ENCODE measurements at places on chromosomes 12 and 14. TPM values are rescaled to one million over a fixed set of nuclear protein-coding genes. Genes with fewer than 3 reads are reported as not detected.
A peak's percentile ranks its signal among the peaks of the same experiment; 100 is the strongest.

DNA sequence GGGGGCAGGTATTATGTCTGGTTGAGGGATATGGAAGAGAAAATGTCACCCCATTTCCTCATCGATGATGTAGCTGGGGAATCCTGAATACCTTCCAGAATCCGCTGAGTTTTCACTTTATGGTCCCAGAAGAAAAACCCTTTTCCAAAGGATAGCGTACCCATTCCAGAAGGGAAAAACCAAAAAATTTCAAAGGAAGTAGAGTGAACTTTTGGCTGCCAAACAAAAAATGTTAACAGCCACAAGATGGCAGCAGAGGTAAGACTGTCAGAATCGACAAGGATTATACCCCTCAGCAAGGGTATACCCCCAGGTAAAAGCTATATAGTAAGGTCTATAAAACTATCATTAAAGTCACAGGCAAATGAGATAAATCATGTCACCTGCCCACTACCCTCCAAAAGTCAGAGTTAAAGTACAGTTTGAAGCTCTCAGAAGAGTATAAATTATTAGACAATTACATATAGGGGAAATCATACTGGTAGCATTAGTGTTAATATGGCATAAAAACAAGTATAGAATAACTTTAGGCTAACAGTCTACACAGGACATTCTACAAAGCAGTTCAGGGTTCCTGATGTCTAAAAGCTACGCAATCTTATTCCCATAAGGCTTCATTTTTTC, 18.0 kb downstream of the ACIN1 start:
- peaks cover 33% of the 10 kb centered on the region for H3K4me1 ChIP-seq
- H3K4me3 ChIP-seq, result no peak overlapping the region
- H3K36me3 ChIP-seq, result peaks cover 90% of the 10 kb centered on the region
- DNase-seq, result no peak
- peak overlapping the region; percentile 87 for H3K27ac ChIP-seq

GRCh38 chr14:77260631-77261030, 10.4 kb downstream of the NGB start:
- no peak overlapping the region for H3K4me3 ChIP-seq
- H3K27ac ChIP-seq, result no peak overlapping the region
- no peak for DNase-seq
- H3K36me3 ChIP-seq, result no peaks in the 10 kb centered on the region
- H3K27me3 ChIP-seq, result no peaks in the 10 kb centered on the region

Gene OVCH1
- not detected for total RNA-seq

DNA sequence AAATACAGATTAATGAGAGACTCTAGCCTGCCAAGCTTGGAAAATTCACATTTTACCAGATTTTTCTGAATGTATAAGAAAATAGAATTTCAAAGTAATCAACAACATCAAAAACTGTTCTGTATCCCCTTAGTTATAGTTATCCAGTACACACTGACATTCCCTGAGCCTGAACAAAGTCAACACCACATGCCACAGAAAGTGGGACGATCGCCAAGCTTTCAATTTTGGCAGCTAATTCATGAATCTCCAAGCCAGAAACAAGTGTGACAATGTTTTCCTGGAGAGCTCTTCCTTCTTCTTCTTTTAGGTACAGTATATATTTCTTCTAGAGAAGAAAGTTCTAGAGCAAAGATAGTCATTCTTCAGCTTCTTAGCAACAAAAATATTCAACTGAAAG, 290.2 kb downstream of the PRKD1 start:
- no peak for DNase-seq
- peaks cover 8% of the 10 kb centered on the region for H3K4me1 ChIP-seq
- H3K27me3 ChIP-seq, result no peaks in the 10 kb centered on the region
- H3K27ac ChIP-seq, result no peak overlapping the region

- H3K4me1 ChIP-seq, result no peaks in the 10 kb centered on the region
- no peak overlapping the region for H3K27ac ChIP-seq
- no peaks in the 10 kb centered on the region for H3K36me3 ChIP-seq
- no peak for DNase-seq
These were observed 128.1 kb downstream of the SLC25A47 start for GRCh38 chr14:100451264-100451663.

DNA sequence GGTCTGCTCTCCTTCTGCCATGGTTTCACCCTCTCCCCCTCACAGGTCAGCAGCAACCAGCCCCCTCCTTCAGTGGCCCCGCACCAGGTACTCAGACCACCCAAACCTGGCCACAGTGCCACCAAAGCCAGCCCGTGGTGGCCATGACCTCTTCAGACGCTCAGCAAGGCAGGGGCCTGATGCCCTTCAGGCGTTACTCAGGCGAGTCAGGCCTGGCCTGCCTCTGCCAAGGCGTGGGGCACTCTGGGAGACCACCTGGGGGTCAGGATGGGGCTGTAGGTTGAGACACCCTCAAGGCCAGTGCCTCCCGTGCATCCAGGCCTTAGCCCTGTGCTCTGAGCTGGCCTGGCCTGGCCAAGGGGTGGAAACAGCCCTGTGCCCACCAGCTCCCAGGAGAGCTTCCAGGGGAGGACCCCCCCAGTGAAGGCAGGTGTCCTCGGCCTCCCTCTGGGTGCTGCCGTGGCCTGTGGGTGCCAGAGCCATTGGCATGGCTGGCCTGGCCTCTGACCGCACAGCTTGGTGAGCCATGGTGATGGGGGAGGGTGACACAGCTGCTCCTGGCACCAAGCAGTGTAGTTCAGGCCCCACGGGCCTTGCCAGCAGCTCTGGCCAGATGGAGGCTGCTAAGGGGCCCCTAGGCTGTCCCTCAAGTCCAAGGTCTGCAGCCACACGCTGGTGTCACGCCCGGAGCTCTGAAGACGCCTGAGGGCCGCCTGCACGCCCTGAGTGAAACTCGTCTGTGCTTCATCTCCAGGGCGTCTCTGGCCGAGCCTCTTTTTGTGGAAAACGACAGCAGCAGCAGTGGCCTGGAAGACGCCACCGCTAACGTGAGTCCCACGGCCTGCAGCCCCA, 15.1 kb downstream of the XRCC3 start:
- H3K4me3 ChIP-seq, result no peak overlapping the region
- H3K27me3 ChIP-seq, result no peaks in the 10 kb centered on the region
- H3K27ac ChIP-seq, result peak overlapping the region; percentile 71
- no peaks in the 10 kb centered on the region for H3K36me3 ChIP-seq
- H3K4me1 ChIP-seq, result peaks cover 65% of the 10 kb centered on the region

GRCh38 chr12:21296751-21297406, 37.8 kb downstream of the SLCO1A2 start:
- no peaks in the 10 kb centered on the region for H3K27me3 ChIP-seq
- H3K4me1 ChIP-seq, result no peaks in the 10 kb centered on the region
- no peak overlapping the region for H3K27ac ChIP-seq

Gene ZNF605
- 4.6 TPM for total RNA-seq

Gene SDSL
- total RNA-seq, result 0.98 TPM

- no peaks in the 10 kb centered on the region for H3K36me3 ChIP-seq
- no peaks in the 10 kb centered on the region for H3K27me3 ChIP-seq
- no peaks in the 10 kb centered on the region for H3K4me1 ChIP-seq
- no peak overlapping the region for H3K4me3 ChIP-seq
These were observed 114.9 kb downstream of the ANO2 start for GRCh38 chr12:5830111-5830510.

Gene KLRC4
- total RNA-seq, result not detected

- H3K4me3 ChIP-seq, result no peak overlapping the region
- no peaks in the 10 kb centered on the region for H3K27me3 ChIP-seq
- DNase-seq, result no peak
- H3K27ac ChIP-seq, result no peak overlapping the region
- H3K4me1 ChIP-seq, result no peaks in the 10 kb centered on the region
These were observed 124.8 kb downstream of the NPAS3 start for GRCh38 chr14:33063521-33063920.

DNA sequence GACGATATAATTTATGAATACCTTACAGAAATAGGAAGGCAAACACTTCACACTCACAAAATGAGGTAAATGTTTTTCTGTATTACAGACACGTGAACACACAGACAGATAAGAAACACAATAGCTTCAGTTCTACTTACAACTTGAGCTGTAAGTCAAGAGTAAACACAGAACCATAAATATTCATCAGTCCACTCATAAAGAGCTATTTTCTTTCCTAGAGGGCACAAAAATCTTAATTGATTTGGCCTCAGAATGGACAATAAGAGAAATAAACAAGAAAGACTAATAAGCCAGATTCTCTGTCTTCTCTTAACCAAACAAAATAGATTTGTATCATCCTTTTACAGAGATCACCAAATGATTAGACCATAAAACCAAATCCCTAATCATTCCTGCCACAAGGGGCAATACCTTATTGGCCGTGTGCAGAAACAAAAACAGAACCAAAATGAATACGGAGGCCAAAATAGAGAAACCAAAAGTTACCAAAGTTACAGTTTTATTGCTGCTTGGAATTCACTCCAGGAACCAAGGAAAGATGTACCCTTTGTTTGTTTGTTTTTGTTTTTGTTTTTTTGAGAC, 38.1 kb upstream of the GARIN2 start:
- no peak overlapping the region for H3K27ac ChIP-seq
- H3K4me3 ChIP-seq, result no peak overlapping the region
- DNase-seq, result no peak
- no peaks in the 10 kb centered on the region for H3K4me1 ChIP-seq

DNA sequence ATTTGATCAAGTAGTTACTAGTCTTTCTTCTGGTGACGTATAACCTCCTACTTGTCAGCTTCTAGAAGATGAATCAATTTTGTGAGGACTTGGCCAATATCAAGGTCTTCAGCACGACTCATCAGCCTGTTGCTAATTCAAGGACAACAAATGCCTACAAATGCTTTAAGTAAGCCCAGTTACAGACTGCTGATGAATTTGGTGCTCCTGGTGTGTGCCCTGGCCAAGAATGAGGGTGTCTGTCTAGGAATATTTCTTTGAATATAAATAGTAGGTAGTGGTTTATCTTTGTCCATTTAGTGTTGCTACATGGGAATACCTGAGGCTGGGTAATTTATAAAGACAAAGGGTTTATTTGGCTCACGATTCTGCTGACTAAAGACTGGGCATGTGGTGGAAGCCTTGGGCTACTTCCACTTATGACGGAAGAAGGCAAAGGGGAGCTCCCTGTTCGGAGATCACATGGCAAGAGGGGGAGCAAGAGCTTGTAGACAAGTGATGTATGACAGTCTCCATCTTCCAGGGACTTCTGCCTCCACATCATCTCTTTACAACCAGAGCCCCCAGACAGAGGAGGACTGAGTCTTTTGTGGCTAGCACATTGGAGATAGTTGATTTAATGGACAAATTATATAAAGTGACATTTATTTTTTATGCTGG, 180.2 kb downstream of the CRADD start:
- no peak overlapping the region for H3K27ac ChIP-seq
- H3K4me1 ChIP-seq, result peaks cover 6% of the 10 kb centered on the region
- no peak overlapping the region for H3K4me3 ChIP-seq
- H3K27me3 ChIP-seq, result no peaks in the 10 kb centered on the region
- no peaks in the 10 kb centered on the region for H3K36me3 ChIP-seq
- no peak for DNase-seq

GRCh38 chr14:90970167-90970600, 90.3 kb downstream of the RPS6KA5 start:
- no peak overlapping the region for H3K27ac ChIP-seq
- H3K4me1 ChIP-seq, result no peaks in the 10 kb centered on the region
- H3K36me3 ChIP-seq, result no peaks in the 10 kb centered on the region
- H3K4me3 ChIP-seq, result no peak overlapping the region
- H3K27me3 ChIP-seq, result no peaks in the 10 kb centered on the region

DNA sequence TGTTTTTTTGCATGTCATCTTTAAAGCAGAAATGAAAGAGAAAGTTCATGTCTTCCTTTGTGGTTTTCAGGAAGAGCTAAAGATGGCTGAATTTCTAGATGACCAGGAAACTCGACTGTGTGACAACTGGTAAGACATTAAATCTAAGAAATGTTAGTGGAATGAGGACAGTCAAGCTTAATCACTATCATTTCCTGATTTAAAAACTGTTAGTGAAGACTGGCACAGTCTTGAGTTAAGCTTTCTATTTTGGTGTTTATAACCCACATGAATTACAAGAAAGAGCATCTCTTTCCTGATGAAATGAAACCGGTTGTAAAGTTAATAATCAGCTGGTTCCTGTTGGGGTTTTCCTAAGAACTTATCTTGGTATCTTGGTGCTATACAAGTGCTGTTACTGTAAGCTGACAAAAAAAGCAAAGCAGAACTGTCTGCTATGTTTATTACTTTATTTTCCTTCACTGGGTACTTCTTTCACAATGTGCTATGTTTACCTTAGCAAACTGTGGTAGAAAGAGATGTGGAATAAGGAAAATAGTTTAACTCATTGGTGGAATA, 5.2 kb downstream of the TRAFD1 start:
- peaks cover 19% of the 10 kb centered on the region for H3K4me1 ChIP-seq
- peak overlapping the region; percentile 43 for H3K27ac ChIP-seq
- DNase-seq, result no peak
- no peaks in the 10 kb centered on the region for H3K27me3 ChIP-seq
- no peak overlapping the region for H3K4me3 ChIP-seq

Gene SLC5A8
- total RNA-seq, result not detected

DNA sequence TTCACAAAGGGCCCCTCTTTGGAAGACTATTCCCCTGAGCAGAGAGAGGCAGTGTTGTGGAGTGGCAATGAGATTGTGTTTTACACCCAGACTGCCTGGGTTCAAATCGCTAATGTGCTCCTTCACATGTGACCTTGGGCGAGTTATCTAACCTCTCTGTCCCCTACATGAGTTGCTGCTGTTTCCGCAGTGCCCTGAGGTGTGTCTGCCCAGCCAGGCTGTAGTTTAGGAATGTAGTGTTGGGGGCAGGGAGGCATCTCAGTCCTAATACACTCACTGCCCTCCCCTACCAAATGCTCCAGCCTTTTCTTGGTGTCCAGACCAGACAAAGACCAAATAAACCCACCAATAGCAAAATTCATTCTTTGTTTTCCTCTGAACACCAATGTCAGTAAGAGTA, 78.6 kb downstream of the SLC24A4 start:
- H3K4me3 ChIP-seq, result no peak overlapping the region
- no peaks in the 10 kb centered on the region for H3K27me3 ChIP-seq
- no peak overlapping the region for H3K27ac ChIP-seq
- DNase-seq, result no peak

Gene CMA1
- total RNA-seq, result 0.76 TPM

GRCh38 chr14:102437997-102438915, 71.3 kb downstream of the ANKRD9 start:
- H3K36me3 ChIP-seq, result no peaks in the 10 kb centered on the region
- peak; percentile 86 for DNase-seq
- H3K4me3 ChIP-seq, result peak overlapping the region; percentile 40
- peaks cover 27% of the 10 kb centered on the region for H3K4me1 ChIP-seq
- H3K27me3 ChIP-seq, result no peaks in the 10 kb centered on the region

DNA sequence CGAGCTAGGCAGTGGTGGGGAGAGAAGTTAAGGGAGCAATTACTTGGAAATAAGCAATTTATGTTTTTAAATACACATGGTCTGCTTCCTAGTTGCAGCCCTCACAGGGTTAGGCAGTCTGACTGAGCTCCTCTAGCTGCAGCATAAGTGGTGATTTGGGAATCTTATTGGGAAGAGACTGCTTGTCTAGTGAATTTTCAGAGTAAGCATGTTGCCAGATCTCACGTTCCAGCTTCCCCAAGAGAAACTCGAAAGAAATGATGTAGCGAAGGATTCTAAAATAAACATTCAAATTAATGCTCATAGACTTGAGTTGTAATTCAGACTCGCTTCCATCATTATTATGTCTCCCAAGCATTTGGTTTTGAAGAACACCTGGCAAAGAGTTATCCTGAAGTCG, 440.2 kb downstream of the ATP23 start:
- H3K4me3 ChIP-seq, result no peak overlapping the region
- H3K27me3 ChIP-seq, result no peaks in the 10 kb centered on the region
- H3K4me1 ChIP-seq, result no peaks in the 10 kb centered on the region
- H3K36me3 ChIP-seq, result no peaks in the 10 kb centered on the region
- H3K27ac ChIP-seq, result no peak overlapping the region

Gene HSPA2
- 81.7 TPM for total RNA-seq

Gene GLIPR1
- 1.1 TPM for total RNA-seq

GRCh38 chr12:132766380-132767085, 4.9 kb upstream of the ANKLE2 start:
- H3K27me3 ChIP-seq, result no peaks in the 10 kb centered on the region
